Activated T-helper 1 cell treated with anti-CD3 and anti-CD28 coated beads, Interleukin-2, amount 50 U/mL, for 16 hours (primary cell): ENCODE measurements at places on chromosomes 1 and 21.

GRCh38 chr1:31108861-31109260 lies 43.3 kb upstream of the PUM1 start:
- DNase-seq = no peak

- no peak for DNase-seq
Observed at GRCh38 chr1:199264911-199265310, 626.1 kb downstream of the PTPRC start.

DNA sequence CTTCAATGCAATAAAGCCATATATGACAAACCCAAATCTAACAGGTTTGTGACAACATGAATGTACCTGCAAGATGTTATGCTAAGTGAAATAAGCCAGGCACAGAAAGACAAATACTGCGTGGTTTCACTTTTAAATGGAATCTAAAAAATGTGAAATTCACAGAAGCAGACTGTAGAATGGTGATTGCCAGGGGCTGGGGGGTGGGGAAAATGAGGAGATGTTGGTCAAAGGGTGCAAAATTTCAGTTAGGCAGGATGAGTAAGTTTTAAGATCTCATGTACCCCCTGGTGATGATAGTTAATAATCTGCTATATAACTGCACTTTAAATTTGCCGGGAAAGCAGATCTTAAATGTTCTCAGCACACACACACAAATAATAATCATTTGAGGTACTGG lies 160.5 kb downstream of the PTBP2 start:
- DNase-seq = no peak

DNA sequence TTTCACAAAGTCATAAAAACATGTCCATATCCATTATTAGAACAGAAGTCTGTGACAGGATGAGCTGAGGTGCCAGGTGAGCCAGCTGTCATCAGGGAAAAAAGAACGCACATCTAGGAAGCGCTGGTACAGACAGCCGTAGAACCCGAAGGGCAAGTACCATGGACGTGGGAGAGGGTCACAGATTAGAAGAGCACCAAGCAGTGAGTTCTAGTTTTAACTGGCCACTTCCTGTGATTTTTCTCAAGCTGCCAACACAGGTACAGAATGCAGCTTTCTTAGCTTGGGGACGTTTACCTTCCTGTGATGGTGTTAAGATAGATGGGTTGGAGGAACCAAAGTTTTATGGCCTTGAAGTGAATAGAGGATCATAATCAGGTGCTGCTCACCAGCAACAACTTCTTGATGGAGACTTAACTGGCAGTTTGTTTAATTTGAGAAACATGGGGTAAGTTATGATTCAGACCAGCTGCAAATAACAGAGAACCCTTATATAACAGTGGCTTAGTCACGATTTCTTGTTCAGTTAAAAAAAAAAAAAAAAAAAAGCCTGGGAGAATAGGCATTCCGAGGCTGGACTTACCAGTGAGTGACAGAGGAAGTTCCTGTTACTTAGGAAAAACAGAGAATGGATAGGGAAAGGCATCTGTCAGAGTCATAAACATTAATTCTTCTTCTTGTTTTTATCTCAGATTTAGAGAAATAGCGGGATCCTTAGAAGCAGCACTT lies 30.9 kb downstream of the AGT start:
- DNase-seq = no peak

GRCh38 chr1:52098139-52098871 lies 42.2 kb downstream of the BTF3L4 start:
- DNase-seq = no peak

GRCh38 chr21:45583831-45584509 lies 41.7 kb upstream of the SLC19A1 start:
- DNase-seq = no peak

DNA sequence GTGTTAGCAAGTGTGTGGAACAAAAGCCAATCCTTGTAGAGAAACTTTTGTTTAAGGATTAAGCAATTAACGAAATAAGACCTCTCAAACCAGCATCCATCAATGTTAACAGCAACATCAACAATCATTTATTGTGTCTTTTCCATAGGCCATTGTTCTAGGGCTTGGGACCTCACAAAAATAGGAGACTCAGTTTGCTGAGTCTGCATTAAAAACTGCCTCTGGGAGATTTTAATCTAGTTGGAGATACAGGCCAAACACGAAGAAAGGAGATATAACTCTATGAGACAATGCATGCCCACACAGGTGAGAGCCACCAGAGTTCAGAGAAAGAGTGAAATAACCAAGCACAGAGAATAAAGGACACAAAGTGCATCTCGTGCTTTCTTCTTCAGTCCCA lies 14.4 kb upstream of the SELP start:
- DNase-seq = no peak

DNA sequence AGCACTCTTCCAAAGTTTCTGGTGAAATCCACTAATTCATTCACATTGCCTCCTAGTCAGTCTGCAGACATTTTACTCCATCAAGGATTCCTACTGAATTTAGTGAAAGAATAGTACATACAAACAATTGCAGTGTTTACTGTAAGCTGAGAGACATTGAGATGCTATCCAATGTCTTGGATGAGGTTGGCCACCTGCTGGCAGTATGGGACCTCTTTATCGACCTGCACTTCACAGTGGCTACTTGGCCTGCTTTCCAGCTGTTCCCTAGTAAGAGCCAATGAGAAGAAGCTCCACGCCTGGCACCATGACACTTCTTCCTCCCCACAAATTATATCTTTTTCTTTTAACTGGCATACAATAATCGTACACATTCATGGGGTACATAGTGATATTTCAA lies 51.5 kb upstream of the LRIF1 start:
- no peak for DNase-seq

DNA sequence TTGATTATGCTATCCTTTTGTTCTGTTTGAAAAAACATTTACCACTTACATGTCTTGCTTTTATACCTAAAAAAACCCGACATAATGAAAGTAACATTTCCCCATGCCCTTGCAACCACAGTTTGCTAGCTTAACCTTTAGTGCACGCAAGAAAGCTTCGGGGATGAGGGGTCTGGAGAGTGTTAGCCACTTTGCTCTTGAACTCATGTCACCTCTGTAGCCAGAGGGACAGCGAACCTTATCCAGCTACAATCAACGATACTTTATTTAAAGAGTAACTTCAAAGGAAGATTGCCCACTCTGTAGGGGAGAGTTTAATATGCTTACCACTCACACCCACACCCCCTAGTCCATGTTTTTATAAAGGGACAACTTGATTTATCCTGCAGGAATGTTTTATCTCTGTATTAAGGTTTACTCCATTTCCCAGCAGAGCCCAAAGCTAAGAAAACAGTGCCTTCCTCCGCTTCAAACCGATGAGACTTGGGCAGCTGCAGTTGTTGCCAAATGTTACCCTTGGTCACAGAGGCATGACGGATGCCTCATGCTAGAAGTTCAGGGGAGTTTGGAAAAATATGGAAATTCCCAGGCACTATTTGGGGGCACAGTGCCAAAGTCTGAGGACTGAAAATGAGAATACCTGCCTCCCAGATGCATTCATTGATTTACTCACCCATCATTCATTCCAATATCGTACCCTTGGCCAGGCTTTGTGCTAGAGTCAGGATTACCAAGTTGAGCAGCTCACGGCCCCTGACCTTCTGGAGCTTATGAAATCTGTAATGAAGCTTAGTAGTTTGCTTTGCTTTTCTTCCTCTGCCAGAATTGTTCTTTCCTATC lies 61.4 kb upstream of the VCAM1 start:
- no peak for DNase-seq

- no peak for DNase-seq
Observed at GRCh38 chr1:195195423-195196057, 1412.7 kb downstream of the KCNT2 start.

GRCh38 chr1:157004806-157005205 lies 40.7 kb downstream of the ARHGEF11 start:
- DNase-seq = no peak

GRCh38 chr1:1281533-1282321 lies 1.5 kb downstream of the SCNN1D start:
- DNase-seq = no peak

DNA sequence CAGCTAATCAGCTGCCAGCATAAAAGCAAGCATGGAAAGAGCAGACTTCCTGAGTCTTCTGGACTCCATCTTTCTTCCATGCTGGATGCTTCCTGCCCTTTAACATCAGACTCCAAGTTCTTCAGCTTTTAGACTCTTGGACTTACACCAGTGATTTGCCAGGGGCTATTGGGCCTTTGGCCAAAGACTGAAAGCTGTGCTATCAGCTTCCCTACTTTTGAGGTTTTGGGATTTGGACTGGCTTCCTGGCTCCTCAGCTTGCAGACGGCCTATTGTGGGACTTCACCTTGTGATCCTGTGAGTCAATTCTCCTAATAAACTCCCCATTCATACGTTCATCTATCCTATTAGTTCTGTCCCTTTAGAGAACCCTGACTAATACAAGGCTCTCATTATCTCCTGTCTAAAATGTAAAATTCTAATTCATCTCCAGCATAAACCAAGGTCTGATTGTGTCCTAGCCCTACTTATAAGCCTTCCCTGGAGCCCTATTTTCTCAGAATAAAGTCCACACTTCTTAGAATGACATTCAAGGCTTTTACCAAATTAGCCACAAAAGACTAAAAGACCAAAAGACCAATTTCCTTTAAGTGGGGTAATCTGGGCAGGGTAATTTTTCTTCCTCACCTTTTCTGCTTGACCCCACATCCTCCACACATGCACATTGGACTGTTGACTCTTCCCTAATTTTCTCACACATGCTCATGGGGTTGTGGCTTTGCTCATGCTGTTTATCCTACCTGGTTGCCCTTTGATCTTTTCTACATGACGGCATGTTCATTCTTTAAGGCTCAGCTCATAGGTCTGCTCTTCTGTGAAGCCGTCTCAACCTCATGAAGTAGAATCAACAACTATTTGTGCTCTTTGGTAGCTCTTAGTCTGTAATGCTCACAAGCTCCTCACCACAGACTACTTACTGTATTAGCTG lies 18.1 kb upstream of the ENAH start:
- no peak for DNase-seq

GRCh38 chr1:199747984-199748383 lies 279.5 kb upstream of the NR5A2 start:
- DNase-seq = no peak

- no peak for DNase-seq
Observed at GRCh38 chr1:24743404-24744211, 1.6 kb upstream of the CLIC4 start.

- DNase-seq = no peak
Observed at GRCh38 chr1:42952303-42953001, 6.2 kb downstream of the SLC2A1 start.
